Smooth muscle cell of bladder (primary cell): ENCODE measurements at places on chromosomes 7 and 10. TPM values are rescaled to one million over a fixed set of nuclear protein-coding genes. Genes with fewer than 3 reads are reported as not detected.

ELFN1 gene
- 1.1 and 2.1 TPM in 2 replicates for total RNA-seq

HUS1 gene
- 10.7 and 14.7 TPM in 2 replicates for total RNA-seq

IL6 gene
- total RNA-seq, result 40.0 and 49.1 TPM in 2 replicates

PROSER2 gene
- 1.0 and 1.1 TPM in 2 replicates for total RNA-seq

TBXAS1 gene
- 0.92 and 3.7 TPM in 2 replicates for total RNA-seq

RADIL gene
- 0.46 and 0.57 TPM in 2 replicates for total RNA-seq

RPEL1 gene
- total RNA-seq, result under 0.01 TPM in 1 of 2 replicates, not detected in the other

SPDYE9 gene
- not detected in 2 replicates for total RNA-seq

SPDYE18 gene
- 0.09 and 0.14 TPM in 2 replicates for total RNA-seq

ANKRD61 gene
- total RNA-seq, result not detected in 2 replicates

C7orf33 gene
- not detected in 2 replicates for total RNA-seq
